ENCODE measurements at places on chromosomes 12 and 14. TPM values are rescaled to one million over a fixed set of nuclear protein-coding genes. Genes with fewer than 3 reads are reported as not detected.

GRCh38 chr12:89210277-89210676 is 142.0 kb downstream of the DUSP6 start:
- no peak for DNase-seq

DNA sequence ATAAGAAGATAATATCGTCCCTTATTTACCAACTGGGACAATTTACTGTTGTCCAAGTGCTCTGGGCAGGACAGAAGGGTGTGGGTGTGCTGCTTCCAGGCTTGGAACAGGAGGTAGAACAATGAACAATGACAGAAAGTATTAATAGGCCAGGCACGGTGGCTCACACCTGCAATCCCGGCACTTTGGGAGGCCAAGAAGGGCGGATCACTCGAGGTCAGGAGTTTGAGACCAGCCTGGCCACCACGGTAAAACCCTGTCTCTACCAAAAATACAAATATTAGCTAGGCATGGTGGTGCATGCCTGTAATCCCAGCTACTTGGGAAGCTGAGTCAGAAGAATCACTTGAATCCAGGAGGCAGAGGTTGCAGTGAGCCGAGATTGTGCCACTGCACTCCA is 2.5 kb downstream of the IFI27 start:
- DNase-seq: no peak

GRCh38 chr12:27604431-27604830 is 80.4 kb downstream of the PPFIBP1 start:
- DNase-seq: no peak

DNA sequence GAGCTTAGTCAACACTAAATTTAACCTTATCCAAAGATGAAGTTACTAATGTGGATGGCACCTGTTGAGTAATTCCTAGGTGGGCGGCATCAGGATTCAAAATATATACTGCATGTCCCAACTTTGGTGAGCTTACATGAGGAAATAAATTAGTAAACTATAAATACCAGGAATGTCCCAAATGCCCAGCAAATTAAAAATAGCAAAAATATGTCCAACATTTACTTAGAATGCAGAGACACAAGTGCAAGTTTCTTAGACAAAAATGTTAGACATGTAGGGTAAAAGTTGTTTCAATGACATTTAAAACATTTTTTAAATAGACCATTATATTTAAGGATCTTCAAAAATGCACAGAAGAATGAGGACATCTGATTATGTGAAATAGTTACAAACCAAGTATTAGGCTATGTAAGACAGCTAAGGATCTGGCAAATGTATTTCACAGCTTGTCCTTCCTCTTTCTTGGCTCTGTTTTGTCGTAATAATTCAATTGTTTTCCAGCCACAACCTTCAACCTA is 115.9 kb downstream of the NAV3 start:
- DNase-seq: no peak

DNA sequence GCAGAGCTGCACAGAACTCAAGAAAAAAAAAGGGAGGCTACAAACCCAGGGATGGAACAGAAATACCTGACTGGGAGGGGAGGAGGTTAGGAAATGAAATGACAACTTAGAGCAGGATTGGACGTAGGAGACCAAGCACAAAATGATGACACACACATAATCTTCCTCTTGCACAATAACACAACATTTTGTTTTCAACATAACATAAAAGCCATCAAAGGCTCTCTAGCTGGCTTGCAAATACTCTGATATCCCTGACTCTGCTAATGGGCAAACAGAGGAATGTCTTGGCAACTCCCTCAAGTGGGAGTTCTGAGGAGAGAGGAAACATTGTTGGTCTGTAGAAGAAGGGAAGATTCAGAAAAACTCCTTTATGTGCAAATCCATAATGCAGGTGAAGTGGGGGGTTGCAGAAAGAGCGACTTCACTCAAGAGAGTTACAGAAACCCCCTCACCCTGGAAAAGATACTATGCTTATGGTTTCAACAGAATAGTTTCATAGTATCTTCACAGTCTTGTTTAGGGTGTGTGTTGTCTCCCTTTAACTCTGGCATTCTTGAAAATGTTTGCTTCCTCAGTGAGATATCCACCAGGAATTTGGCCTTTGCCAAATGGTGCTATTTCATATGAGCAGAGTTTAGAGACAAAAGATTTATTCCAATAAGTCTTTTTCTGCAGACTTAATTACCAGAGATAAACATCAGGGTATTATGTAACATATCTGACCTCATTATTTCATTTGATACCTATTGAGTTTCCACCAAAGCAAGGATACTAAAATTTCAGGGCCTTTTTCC is 43.8 kb upstream of the LTBP2 start:
- DNase-seq: no peak

GRCh38 chr14:26204728-26205479 is 392.9 kb downstream of the NOVA1 start:
- DNase-seq: no peak

DNA sequence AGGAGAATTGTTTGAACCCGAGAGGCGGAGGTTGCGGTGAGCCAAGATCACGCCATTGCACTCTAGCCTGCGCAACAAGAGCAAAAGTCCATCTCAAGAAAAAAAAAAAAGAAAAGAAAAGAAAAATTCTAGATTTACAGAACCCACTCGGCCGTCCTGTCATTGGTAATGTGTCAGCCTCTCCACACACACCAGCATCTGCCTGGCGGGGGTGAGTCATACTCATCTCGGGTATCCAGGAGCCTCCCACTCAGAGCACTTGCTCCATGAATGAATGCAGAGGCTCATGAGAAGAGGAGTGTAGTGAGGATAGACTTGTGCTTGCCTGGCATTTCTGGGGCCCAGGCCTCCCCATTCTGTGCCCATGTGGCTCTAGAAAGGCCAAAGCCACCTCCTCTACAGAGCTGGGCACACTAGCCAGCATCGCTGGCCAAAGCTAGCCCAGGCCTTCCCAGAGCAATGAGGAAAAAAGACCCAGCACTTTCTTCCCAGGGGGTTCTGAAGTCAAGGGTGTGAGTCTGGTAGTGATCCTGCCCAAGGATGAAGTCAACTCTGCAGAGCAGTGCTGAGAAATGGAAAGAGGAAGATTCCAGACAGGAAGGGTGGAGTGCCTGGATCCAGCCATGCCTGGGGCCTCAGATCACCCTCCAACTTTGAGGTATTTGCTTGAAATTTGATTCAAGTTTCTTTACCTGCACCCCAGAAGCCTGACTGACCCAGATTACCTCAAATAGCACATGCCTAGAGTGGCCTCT is 31.2 kb upstream of the KLC1 start:
- peak; percentile 70 for DNase-seq

GRCh38 chr14:88044776-88045446 is 40.0 kb downstream of the GPR65 start:
- no peak for DNase-seq

DNA sequence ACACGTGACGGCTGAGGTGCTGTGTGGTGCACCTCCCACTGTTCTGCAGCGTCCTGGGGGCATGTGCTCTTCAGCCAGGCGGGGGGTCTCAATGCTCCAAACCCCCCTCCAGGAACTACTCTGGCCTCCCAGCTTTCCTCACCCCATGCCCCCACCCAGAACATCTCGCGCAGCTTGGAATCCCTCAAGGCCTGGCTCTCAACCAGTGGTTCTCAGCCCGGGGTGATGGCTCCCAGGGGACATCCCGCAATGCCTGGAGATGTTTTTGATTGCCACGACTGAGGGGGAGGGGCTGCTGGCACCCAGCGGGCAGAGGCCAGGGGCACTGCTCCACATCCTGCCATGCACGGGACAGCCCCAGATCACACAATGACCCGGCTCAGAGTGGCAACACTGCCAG is 78.9 kb upstream of the DICER1 start:
- DNase-seq: no peak

GRCh38 chr12:52772772-52773171 is 4.4 kb downstream of the KRT76 start:
- no peak for DNase-seq

DNA sequence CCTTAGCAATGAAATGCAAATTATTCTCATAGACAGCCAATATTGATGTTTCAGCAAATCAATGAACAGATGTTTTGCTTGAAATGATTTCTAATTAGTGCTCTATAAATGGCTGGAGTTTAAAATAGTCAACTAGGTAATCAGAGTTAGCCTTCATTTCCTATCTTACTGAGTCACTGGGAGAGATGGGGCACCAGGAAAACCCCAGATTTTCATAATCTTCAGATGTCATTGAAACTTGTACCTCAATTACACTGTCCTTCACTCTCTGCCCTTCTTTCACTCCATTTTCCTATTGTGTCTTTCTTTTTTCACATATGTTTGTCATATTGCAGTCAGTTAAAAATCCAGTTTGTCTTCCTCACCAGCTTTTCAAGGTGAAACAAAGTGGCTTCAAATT is 92.7 kb downstream of the C12orf75 start:
- no peak for DNase-seq

DNA sequence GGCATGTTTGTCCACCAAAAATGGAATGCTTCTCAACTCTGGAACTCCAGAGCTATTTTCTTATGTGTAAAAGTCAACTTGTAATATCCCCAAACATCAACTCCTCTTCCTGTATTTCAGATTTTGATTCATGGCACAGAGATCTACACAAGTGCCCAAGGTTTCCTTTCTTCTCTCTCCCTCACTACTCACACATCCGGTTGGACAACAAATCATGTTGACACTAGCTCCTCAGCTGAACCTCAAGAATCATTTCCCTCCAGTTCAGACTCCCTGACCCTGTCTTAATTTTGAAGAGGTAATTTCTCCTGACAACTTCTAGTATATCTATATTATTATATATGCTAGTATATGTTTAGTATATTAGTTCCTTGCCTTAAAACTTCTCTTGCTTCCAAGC is 485.4 kb upstream of the CCDC196 start:
- no peak for DNase-seq

DNA sequence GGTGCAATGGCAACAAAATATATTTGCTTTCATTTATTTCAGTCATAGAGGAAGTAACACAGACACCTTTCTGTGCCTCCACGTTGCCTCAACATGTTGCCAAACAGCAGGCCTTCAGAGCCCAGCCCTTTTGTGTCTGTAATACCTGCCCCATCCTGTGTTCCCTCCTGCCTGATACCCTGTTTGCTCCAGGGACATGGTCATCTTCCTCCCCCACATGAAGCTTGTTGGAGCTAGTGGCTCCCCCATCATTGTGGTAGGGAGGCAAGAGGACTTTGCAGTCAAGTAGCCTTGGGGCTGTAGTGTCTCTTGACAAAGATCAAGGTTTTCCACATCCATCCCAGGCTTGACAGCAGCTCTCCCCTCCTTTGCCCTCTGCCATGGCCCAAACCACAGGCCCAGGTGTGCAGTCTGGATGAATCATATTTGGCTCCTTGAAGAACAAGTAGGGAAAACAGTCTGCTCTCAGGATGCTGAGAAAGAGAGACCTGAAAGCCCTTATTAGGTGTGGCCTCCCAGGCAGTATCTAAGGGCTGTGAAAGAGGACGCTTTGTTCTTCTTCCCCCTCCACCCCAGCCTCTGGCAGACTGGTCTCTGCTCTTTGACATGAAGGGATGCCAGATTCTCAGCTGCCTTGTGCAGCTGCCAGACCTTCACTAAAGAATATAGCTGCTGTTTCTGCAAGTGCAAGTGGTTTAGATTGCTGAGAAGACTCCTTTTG is 329.0 kb downstream of the C12orf75 start:
- no peak for DNase-seq

DNA sequence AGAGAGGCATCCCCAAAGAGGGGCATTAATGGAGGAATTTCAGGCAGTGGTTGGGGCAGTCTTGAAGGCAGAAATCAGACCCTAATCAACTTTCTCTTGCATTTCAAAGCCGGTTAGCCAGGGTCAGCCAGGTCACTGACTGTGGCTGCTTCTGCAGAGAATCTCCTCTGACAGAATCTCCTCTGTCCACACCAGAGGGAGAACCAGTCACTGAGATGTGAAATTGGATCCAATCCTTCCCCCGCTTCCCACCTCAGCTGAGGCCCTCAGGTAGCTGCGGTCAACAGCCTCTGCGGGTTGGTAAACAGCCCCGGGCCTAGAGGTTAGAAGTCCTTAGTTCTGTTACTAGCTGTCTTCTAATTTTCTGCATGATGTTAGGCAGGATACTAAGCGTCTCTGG is 39.8 kb upstream of the NUAK1 start:
- DNase-seq: no peak

- DNase-seq: no peak
Measured at GRCh38 chr12:57051011-57051410, 1.1 kb upstream of the MYO1A start.

DNA sequence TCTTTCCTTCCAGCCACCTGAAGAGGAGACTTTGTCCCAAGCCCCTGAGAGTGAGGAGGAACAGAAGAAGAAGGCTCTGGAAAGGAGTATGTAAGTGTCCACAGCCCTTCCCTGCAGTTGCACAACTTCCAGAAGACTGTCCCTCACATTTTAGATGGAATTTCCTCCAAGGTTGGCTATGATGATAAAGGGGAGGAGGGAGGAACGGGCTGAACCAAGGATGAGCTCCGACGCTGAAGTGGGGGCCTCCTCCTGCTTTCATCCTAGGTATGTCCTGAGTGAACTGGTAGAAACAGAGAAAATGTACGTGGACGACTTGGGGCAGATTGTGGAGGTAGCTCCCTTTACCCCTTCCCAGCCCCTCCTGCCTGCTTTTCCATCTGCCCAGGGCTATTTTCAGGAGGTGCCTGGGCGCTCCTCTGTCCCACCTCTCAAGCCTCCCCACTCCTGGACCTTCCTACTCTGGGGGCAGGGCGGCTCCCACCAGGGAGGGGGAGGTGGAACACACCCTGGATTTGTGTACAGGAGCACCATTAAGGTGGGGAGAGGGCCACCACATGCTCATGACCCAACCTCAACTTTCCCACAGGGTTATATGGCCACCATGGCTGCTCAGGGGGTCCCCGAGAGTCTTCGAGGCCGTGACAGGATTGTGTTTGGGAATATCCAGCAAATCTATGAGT is 2.3 kb downstream of the ARHGEF25 start:
- no peak for DNase-seq

DNA sequence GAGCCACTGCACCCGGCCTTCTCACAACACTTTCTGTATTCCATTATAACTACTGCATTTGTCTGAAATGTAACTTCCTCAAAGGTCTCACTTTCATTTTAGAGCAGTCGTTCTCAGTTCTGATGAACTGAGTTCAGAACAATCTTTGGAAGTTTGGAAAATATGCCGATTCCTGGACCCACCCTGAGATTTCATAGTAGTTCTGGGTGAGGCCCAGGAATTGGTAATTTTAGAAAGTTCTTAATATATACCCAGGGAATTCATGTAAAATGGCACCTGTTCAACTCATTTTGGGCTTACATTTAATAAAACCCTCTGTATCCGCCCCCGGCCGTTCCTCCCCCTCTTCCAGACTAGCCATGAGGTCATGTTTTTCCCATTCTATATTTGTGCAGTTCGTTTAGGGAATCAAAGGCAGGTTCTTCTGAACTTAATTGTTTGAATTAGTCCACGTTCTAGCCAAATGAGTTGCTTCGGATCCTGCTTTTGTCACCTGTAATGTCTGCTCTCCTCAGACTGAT is 5.9 kb downstream of the GSG1 start:
- DNase-seq: no peak

GRCh38 chr12:132305560-132305966 is 23.8 kb downstream of the GALNT9 start:
- no peak for DNase-seq

GRCh38 chr14:100790502-100791347 is 35.2 kb upstream of the MEG3 start:
- no peak for DNase-seq

BDKRB1 gene
- total RNA-seq: 0.39 TPM

SERPINA9 gene
- total RNA-seq: not detected

INHBE gene
- total RNA-seq: not detected

CLEC2A gene
- not detected for total RNA-seq

CCDC197 gene
- total RNA-seq: not detected

SIX4 gene
- total RNA-seq: 3.3 TPM

RTL1 gene
- not detected for total RNA-seq

SLC5A8 gene
- not detected for total RNA-seq

STYK1 gene
- not detected for total RNA-seq

All from right atrium auricular region (tissue), 2 donors.